HS-27A (cell line): ENCODE measurements at places on chromosomes 5 and 9.
A peak's percentile ranks its signal among the peaks of the same experiment; 100 is the strongest.

DNA sequence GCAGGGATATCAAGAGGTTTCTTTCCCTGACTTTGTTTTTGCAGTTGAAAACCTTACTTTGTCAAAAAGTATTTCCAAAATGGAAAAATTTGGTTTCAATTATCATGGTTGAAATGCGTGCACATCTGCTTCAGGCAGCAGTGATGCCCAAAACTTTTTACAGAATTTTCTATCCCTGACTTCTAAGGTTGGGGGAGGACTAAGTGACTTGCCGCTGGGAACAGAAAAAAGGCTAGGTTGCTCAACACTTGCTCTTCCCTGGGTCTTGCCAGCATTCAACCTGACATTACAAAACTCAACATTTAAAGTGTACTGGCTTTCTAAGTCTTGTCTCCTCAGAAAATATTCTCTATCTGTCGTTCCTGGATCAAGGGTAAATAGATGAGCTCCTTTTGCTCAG, 4.7 kb downstream of the KLHL3 start:
- DNase-seq, result no peak

DNA sequence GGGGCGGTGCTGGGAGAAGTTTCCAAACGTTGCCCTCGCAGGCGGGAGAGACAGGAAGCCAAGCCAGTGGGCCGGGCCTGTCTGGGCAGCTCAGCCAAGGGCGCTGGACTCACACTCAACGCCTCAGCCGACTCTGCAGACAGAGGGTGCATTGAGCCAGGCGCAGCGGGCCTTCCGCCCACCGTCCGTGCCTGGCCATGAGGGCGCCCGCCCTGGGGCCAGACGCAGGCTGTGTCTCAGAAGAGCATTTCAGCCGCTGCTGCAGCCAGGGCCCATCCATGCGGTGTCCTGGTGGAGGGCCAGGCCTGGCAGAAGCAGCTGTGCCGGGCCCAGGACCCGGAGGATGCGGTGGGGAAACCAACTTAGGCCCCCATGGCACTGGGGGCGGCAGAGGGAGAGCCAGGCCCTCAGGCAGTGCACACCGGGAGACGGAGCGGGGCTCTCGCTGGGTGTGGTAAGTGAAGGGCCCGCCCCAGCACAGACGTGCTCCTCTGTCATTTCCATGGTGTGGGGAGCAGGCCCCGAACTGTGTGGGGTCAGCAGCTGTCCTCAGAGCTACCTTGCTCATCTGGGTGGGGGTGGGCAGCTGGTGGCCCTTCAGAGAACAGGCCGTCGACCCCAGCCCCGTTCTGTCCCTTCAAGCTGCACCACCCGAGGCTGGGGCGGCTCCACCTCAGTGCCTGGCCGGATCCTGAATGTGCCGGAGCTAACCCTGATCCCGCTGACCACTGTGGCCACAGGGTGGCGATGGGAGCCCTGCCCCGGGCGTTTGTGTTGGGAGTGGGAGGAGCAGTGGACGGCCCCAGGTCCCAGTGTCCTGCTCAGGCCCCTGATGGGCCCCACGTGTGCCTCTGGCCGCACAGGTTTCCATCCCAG, 18.0 kb downstream of the DNLZ start:
- no peak for DNase-seq

DNA sequence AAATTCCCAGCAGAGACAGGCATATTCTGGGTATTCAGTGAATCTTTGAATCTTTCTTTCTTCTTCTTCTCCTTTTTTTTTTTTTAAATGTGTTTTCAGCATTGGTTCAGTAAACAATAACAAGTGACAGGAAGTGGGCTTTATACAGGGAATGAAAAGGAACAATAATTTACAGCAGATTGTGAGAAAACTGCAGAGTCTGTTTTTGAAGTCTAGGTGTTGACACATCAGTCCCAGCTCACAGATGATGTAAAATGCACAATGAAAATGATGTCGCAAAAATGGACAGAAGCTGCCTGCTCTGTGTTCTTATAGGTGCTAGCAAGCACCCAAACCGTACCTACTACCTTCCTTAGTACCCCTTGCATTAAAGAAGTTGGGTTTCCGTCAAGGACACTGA, 38.8 kb downstream of the TNC start:
- DNase-seq, result no peak

GRCh38 chr5:104184264-104184663, 621.7 kb upstream of the NUDT12 start:
- no peak for DNase-seq

- no peak for DNase-seq
Observed at GRCh38 chr9:33139421-33140228, 27.5 kb downstream of the B4GALT1 start.

- DNase-seq, result no peak
Observed at GRCh38 chr9:134049772-134050588, 17.8 kb downstream of the BRD3 start.

- no peak for DNase-seq
Observed at GRCh38 chr9:130659699-130660248, 4.6 kb upstream of the PRDM12 start.

- DNase-seq, result no peak
Observed at GRCh38 chr5:82605441-82605973, 327.4 kb upstream of the RPS23 start.

GRCh38 chr5:140678993-140679392, 5.6 kb upstream of the DND1 start:
- no peak for DNase-seq

DNA sequence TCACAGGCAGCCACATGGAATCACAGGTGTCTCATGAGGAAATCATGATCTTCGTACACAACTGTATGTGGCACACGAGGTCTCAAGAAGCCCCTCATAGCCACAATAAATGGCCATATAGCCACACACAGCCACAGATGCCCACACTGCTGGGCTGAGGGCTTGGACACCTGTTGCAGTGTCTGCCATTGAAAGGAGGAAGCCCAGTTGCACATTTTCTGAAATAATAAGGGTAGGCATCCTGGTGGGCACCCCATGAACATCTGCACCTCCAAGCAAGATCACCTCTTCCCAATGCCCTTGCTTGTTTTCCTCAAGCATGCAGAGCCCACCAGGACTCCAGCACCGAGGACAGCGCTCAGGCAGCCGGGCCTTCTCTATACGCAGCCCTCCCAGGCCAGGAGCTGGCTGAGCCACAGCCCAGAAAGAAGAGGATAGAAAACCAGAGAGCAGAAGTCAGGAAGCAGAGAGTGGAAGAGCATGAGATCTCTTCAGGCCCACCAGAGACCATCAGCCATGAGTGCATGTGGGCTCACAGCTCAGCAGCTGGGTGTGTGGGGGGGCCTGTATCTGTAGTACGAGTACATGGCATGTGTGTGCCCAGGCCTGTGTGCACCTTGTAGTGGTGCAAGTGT, 1.0 kb upstream of the ACSL6 start:
- no peak for DNase-seq

DNA sequence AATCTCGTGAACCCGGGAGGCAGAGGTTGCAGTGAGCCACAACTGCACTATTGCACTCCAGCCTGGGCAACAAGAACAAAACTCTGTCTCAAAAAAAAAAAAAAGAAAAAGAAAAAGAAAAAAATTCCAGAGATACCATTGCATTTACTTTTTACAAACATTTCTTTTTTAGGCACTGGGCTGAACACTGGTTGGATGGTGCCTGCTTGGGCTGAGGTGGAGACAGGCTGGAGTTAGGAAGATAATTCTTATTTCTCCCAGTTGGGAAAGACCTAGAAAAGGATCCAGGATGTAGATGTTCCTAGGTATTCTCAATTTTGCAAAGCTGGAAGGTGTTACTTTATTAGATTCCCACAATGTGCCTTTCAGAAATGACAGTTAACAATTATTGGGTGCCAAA, 49.9 kb upstream of the JMY start:
- no peak for DNase-seq

DNA sequence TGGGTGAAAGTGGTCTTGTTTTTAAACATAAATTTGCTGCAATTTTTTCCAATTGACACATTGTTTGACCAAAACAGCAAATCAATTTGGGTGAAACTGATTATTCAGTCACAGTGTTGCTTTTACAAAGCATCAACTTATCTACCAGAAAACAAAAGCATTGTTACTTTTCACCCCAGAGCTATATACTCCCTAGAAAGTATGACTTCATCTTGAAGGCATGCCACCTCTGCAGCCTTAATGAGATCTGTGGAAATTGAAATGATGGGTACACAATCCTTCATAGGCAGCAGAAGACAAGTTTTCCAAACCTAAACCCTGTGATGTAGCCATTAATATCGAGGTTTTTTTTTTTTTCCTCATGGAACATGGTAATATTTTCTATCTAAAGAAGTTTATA, 615.9 kb downstream of the CHSY3 start:
- DNase-seq, result no peak

GRCh38 chr5:68253624-68254585, 38.3 kb downstream of the PIK3R1 start:
- DNase-seq, result no peak

GRCh38 chr9:124800306-124801259, 23.6 kb downstream of the OLFML2A start:
- no peak for DNase-seq

GRCh38 chr5:98763001-98763630, 10.3 kb upstream of the RGMB start:
- DNase-seq, result no peak

GRCh38 chr5:42992088-42992879, 47.8 kb downstream of the ANXA2R start:
- no peak for DNase-seq

- peak; percentile 17 for DNase-seq
Observed at GRCh38 chr9:131590907-131591844, 45.9 kb downstream of the PRRT1B start.
